ENCODE measurements at places on chromosomes 2 and 18. TPM values are rescaled to one million over a fixed set of nuclear protein-coding genes. Genes with fewer than 3 reads are reported as not detected.

TPO gene
- total RNA-seq, result not detected

HES6 gene
- total RNA-seq, result 4.0 TPM

INO80C gene
- 14.4 TPM for total RNA-seq

ACADL gene
- not detected for total RNA-seq

C2orf81 gene
- 0.72 TPM for total RNA-seq

DNA sequence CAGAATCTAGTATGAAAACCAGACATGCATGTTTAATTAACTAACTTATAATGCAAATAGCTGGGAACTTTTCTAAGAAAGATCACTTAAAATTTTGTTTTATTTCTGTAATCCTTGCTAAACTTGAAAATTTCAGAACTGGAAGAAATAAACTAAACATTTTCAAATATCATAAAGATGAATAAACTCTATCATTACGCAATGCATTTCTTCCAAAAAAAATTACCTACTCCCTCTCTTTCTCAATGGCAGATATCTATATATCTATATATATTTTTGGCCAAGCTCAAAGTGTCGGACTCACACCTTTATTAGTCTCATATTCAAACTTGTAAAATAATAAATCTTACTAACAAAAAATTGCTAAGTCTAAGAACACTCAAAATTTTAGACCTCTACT, 158.1 kb downstream of the SLC39A10 start:
- H3K36me3 ChIP-seq, result no peaks in the 10 kb centered on the region
- H3K27me3 ChIP-seq, result no peaks in the 10 kb centered on the region
- H3K4me1 ChIP-seq, result peaks cover 23% of the 10 kb centered on the region
- no peak overlapping the region for H3K4me3 ChIP-seq
- H3K27ac ChIP-seq, result no peak overlapping the region
